ENCODE measurements at places on chromosomes 3 and 15.

DNA sequence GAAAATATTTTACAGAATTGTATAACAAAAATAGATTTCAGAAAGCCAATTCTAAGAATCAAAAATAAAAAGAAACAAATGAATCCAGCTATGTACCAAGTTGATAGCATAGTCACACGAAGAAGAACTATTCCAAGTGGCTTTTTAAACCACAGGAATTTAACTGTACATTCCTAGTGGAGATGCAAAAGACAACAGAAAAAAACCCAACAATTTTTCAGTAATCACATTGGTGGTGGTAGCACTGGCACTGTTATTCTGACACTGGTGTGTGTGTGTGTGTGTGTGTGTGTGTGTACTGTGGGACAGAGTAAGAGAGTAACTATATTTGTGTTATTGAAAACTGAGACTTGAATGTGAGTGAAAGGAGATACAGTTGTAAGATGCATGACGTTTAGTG is 9.1 kb downstream of the BFSP2 start:
- DNase-seq, result no peak

GRCh38 chr15:85336880-85337279 is 43.5 kb upstream of the AKAP13 start:
- DNase-seq, result no peak

DNA sequence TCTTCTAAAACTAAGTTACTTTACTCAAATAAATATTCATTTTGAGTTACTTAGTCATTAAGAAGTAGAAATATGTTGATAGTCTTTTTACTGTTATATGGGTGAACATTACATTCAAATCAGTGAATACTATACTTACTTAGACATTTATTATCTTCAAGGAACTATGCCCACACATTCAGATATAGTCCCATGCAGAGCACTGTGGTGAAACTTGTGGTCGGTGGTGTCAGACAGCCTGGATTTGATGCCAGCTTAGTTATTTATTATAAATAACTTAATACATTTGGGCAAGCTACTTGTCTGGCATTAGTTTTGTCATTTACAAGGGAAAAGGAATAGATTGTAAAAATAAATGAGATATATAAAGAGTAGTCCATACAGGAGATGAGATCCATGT is 149.5 kb downstream of the RAP2B start:
- no peak for DNase-seq

GRCh38 chr3:194421-194820 is 2.1 kb upstream of the CHL1 start:
- DNase-seq, result no peak

- no peak for DNase-seq
Measured at GRCh38 chr15:35000511-35000910, 12.4 kb upstream of the ZNF770 start.

DNA sequence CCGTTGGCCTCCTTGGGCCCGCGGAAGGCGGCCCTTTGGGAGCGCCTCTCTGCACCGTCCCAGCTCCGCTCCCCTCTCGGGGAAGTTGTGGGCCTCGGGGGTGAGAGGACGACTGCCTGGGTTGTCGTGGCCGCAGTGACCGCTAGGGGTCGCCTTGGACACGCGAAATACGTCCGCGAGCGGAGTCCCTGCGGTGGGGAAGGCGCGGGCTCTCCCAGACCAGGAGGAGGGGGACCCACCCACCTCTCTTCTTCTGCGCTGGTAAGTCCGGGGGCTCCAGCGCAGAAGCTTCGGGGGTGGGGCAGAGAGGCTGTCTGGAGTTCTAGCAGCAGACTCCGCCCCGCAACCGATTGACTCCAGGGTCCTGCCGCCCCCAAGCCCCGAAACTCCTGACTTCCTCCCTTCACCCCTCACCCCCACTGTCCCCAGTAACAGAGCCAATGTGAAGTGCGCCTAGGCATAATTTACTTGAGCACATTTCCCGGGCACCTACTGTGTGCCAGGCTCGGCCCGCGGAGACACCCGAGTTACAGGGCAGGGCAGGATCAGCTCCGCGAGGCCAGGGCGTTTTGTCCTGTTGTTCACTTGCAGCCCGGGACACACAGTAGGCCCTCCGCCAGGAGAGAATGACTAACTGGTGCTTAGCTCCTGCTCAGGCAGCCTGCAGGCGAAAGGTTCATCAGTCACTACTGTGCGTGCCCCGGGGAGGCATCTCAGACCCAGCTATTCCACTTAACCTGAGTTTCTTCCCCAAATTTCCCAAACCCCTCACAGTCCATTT is 32.8 kb downstream of the DNASE1L3 start:
- DNase-seq, result peak; percentile 95

DNA sequence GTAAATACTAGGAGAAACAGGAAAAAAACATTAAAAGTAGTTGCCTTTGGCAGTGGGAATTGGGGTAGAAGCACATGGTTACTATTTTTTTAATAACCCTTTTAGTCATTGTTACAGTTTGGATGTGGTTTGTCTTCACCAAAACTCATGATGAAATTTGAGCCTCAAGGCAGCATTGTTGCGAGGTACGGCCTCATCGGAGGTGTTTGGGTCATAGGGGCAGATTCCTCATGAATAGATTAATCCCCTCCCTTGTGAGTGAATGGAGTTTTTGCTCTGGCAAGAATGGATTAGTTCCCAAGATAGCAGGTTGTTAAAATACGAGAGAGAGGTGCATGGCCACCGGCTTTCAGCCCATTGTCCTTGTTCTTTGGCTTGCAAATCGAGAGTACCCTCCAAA is 92.6 kb downstream of the LEKR1 start:
- no peak for DNase-seq

- DNase-seq, result no peak
Measured at GRCh38 chr15:86295511-86295910, 215.8 kb downstream of the AGBL1 start.

DNA sequence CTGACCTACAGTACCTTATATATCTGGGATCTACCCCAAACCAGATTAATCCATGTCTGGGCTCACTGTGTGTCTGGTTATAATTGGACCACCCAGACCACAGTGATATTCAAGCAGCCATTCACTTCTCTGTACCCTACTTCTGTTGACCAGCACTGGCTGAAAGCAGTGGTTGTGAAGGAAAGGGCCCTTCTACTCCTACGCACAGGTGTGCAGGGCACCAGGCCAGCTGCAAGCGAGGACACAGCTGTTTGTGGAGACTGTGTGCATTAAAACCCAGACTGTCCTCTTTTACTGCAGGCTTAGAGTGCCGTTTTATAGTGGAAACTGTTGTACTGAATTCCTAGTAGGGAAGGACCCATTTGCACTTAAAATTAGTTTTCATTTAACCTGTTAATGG is 29.5 kb downstream of the CTDSPL start:
- DNase-seq, result no peak

DNA sequence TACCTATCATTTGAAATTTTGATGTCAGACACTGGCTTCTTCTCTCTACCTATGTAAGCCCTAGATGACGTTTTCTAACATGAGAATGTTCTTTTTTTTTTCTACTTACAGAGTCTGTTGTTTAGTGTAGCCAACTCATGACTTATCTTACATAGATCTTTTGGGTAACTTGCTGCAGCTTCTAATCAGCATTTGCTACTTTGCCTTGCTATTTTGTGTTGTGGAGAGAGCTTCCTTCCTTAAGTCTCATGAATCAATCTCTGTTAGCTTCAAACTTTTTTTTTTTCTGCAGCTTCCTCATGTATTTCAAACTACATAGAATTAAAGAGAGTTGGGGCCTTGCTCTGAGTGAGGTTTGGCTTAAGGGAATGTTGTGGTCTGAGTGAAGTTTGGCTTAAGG is 568.7 kb upstream of the BCHE start:
- DNase-seq, result no peak

- DNase-seq, result no peak
Measured at GRCh38 chr15:27977696-27978095, 121.4 kb downstream of the OCA2 start.

GRCh38 chr3:107772016-107772415 is 249.3 kb downstream of the BBX start:
- no peak for DNase-seq

DNA sequence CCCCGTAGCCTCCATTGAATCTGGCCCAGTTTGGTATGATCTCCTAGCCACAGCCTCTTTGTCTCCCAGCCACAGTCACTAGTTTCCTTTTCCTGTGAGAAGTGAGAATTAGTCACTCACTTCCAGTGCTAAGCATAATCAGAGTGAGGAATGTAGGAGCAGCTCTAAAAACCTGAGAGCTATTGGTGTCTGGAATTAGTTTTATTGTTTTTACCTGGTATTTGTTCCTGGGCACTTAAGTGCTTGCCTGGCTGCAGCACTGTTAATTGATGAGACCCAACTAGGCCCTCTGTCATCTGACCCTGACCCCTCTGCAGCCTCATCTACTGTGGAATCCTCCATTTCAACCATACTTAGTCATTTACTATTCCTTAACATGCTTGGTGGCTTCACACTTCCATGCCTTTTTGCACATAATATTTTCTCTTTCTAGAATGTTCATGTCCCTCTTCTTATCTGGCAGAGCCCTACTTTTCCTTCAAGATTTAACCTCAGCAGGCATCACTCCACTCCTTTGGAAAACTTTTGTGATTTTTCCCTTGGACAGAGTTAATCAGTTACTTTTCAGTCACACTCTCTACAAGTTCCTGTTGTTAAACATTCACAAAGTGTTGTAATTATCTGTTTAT is 48.8 kb downstream of the PDE8A start:
- peak; percentile 14 for DNase-seq

- no peak for DNase-seq
Measured at GRCh38 chr3:55486857-55487380, at the start of gene WNT5A. WNT5A (minus strand) TSS chr3:55487306; CDS start chr3:55486985, 321 bp downstream.

- no peak for DNase-seq
Measured at GRCh38 chr3:143307613-143308183, 188.1 kb downstream of the CHST2 start.

GRCh38 chr15:82303956-82304777 is 41.5 kb downstream of the SAXO2 start:
- no peak for DNase-seq

DNA sequence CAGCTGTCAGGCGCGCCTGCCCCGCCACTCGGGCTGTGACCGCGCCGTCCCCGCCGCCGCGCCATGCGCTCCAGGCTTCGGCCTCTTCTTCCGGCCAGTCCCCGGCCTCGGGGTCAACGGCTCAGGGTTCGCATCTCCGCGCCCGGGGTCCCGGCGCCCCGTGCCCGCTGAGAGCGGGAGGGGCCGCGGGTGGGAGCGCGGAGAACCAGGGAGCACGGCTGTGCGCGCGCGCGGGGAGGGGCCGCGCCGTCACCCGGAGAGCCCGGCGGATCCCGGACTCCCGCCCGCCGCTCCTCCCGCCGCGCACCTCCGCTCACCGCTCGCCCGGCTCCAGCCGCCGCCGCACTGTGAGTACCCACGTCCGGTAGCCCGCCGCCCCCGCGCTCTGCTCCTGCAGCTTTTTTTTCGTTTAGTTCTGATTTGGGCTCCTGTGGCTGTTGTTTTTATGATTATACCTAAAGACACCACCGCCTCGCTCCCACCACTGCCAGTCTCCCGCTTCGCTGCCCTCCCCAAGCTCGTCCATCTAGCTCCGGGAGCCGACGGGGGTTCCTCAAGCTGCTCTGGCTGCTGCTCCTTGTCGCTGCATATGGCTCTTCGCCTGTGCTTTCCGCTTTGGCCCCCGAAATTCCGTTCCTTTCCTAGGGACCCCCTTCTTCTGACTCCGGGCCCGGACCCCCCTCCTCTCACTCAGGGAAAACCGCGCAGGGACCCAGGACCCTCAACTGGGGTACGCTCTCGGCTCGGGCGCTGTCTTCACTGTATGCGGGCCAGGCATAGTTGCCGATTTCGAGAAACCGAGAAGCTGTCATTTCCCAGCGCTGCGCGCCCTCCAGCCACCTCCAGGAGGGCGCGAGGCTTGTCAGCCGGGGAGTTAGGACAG is 1.8 kb upstream of the SKOR1 start:
- DNase-seq, result peak; percentile 39

DNA sequence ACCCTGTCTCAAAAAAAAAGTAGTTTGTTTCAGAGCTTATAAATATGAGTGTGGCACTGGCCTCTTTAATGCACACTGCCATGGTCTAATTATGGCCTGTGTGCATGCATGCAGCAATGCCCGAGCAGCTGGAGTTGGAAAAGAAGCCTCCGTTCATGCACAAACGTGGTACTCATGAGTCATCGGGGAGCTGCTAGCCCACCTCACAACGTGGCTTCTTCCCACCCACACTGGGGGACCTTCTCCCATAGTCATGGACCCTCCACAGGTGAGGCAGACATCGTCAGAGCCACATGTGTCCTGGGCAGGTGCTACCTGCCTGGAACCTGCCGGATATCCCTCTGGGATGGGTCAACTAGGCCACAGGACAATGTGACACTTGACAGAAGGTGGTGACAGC is 66.7 kb downstream of the ATP10A start:
- no peak for DNase-seq

- no peak for DNase-seq
Measured at GRCh38 chr15:60973637-60974415, 255.3 kb downstream of the RORA start.

DNA sequence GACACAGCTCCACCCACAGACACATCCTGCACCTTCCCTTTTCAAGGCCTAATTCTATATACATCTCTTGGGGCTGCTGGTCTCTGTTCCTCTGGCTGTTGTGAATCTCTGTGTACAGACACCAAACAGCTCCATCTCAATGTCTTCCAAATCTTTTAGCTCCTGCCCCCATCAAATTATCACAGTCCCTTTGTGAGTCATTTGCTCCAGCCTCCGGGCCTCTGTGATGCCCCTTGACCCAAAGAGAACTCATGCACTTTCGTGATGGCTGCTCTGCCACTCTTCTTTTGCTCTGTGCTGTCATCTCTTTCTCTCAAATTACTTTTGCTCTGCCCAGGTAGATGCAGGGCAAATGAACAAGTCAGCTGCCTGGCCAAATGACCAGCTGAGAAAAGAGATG is 369.0 kb upstream of the CDIN1 start:
- DNase-seq, result no peak

GRCh38 chr15:64667736-64668161 is 107.6 kb downstream of the RBPMS2 start:
- DNase-seq, result no peak

Measured in activated CD4-positive, alpha-beta T cell treated with anti-CD3 and anti-CD28 coated beads for 36 hours (primary cell).